ENCODE measurements at places on chromosomes 11 and 22.

GRCh38 chr11:33195462-33196173 is 34.3 kb upstream of the CSTF3 start:
- no peak for DNase-seq

DNA sequence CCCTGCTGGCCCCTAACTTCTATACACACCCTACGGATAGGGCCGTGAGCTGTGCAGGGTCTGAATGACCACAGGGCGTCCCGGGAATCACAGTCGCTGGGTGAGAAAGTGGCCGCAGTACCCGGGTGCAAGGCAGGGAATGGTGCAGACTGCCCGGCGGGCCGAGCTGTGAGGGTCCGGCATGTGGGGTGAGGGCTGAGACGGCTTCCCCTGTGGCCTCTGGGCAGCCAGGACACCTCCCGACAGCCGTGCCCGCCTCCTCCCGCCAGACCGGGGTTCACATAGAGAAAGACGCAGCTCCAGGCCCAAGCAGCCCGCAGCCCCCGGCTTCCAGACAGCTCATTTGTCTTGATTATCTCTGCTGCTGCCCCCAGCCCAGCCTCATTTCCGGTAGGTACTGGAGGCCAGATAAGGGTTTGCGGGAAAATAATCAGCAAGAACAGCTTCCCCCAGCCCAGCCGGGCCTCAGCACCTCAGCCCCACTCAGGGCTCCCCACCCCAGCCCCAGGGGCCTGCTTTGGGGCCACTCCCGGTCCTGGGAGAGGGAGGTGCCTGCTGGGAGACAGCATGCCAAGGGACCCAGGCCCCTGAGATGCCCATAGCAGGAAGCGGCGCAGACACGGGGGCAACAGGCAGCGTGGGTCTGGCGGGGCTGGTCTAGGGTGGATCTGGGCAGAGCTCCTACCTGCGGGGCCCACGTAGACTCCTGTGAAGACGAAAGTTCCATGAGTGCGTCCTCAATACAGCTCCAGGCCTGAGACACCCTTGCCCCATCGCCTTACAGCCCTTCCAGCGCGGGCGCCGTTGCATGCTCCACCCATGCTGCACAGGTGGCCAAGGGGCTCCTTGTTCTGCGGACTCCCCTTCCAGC is 123.1 kb downstream of the BRD1 start:
- no peak for DNase-seq

- DNase-seq, result no peak
Measured at GRCh38 chr11:128628686-128629085, 41.3 kb upstream of the ETS1 start.

GRCh38 chr11:32131321-32131720 is 40.4 kb downstream of the RCN1 start:
- no peak for DNase-seq

DNA sequence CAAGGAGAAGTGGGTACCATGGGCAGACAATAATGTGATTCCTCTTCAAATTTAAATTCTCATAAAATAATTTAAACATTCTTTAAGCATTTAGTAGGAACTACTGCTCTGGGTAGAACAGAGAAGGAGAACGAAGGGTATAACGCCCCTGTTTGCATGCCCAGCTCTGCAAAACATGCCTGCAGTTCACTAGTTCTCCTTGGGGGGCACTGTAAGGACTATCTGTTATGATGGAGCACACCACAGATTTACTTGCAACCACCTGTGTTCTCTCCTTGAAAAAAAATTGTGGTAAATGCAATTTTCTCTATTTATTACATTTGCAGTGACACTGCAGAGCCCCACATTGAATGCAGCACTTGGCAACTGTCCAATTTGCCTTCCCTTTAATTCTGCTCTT is 100.3 kb downstream of the GUCY1A2 start:
- DNase-seq, result no peak

DNA sequence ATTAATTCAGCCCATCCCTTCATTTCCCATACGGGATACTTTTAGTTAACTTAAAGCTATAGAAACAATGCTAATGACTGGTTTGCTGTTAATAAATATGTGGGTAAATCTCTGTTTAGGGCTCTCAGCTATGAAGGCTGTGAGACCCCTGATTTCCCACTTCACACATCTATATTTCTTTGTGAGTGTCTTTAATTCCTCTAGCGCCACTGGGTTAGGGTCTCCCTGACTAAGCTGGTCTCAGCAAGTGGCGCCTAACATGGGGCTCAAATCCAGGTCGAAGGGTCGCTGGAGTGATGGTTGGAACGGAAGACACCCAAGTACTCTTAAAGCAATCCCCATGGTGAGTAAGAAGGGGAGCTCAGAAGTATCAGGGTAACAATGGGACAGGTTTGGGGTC is 14.4 kb upstream of the OOSP1 start:
- DNase-seq, result no peak

GRCh38 chr22:39155421-39155820 is 2.9 kb upstream of the CBX7 start:
- DNase-seq, result no peak

GRCh38 chr22:28841111-28841510 is 40.7 kb upstream of the XBP1 start:
- no peak for DNase-seq

GRCh38 chr11:46977038-46977813 is 40.7 kb downstream of the CSTPP1 start:
- DNase-seq, result no peak

GRCh38 chr11:107898270-107898669 is 30.0 kb upstream of the RAB39A start:
- DNase-seq, result no peak

GRCh38 chr11:128156486-128156885 is 430.9 kb downstream of the ETS1 start:
- DNase-seq, result no peak

- DNase-seq, result no peak
Measured at GRCh38 chr22:31637447-31637890, 24.5 kb downstream of the PISD start.

- no peak for DNase-seq
Measured at GRCh38 chr22:39216143-39216490, 28.7 kb downstream of the PDGFB start.

DNA sequence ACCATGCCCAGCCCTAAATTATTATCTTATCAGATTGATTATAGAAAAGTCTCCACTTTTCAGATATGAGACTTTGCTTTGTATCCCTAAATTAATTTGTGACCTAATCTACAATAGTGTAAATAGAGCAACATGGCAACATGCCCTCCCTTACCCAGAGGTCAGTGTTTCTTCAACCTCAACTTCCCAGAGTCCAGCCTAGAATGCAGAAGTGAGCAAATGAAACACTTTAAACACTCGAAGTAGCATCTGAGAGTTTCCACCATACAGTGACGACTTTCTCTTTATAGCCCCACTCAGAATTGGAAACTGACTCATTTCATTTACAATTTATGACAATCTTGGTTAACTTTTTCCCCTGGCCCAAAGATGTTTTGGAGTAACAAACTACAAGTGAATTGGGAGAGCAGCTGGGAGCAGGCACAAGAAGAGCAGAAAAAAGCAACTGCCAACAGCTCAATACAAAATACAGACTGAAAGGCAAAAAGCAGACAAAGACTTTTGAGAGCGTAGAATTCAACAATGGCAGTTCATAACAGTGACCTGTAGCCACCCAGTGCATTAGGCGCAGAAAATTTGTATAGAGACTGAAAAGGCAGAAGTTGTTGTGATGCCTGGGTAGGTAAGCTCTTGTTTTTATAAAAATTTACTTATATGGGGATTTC is 10.1 kb upstream of the BLID start:
- no peak for DNase-seq

GRCh38 chr22:17956630-17957029 is 67.7 kb downstream of the MICAL3 start:
- no peak for DNase-seq

GRCh38 chr11:108886660-108887009 is 221.8 kb downstream of the DDX10 start:
- no peak for DNase-seq
